ENCODE measurements at places on chromosomes 5 and 9.

DNA sequence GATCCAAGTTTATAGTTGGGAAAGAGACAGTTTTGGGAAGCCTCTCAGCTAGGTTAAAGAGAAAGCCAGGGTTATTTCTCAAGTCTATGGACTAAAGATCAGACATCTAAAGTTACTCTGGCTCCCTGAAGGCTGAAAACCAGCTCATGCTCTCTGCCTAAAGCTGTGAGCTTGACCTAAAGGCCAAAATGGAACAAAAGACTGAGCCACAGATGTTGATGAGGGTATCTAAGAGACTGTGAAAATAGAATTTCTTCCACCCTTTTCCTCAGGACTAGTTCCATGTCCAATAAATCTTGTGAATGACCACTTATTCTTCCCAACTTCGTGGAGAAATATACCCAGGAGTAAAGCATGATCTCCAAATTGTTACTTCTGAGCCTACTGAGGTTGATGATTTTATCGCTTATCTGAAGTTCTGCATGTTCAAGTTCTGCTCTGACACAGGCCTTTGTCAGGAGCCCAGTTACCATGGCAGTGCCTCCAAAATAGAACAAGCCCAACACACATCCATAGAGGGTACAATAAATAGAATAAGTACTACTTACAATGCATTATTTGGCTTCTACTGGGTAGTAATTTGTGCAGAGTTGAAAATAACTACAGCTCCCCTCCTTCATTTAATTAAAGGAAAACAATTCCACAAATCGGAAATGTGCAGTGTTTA, 373.6 kb downstream of the NTRK2 start:
- no peak for DNase-seq

DNA sequence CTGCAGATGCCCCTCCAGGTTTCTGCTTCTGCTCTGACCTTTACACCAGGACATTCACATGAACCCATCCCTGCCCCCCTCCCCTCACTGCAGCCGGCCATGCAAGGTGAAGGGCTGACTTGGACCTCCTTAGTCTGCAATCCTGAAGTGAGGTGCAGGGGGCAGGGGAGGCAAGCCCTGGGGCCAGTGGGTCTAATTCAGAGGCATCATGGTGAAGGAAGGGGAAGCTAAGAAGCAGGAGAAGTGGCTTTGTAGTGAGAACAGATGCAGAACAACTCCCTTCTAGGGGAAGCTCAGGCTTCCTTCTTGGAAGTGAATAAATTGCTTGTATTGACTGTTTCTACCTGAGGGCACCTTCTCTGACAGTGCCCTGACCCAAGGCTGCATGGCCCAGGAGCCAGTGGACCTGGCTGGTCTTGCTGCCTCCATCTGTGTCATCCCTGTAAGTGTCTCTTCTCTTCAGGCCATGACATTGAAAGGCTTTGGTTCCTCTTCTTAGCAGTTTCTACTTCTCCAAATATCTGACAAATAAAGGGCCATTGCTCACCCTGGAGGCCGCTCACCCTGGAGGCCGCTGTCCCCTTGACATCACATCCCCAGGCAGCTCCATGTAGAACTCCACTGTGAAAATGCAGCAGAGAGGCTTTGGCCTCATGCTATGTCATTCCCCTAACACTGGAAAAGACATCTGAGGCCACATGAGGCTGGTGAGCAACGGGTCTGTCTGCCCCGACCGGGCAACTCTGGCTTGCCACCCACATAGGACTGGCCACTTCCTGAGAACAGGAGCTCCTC, 55.3 kb downstream of the GADD45G start:
- DNase-seq, result no peak

- DNase-seq, result no peak
Observed at GRCh38 chr5:171966270-171966669, 40.2 kb downstream of the FBXW11 start.

DNA sequence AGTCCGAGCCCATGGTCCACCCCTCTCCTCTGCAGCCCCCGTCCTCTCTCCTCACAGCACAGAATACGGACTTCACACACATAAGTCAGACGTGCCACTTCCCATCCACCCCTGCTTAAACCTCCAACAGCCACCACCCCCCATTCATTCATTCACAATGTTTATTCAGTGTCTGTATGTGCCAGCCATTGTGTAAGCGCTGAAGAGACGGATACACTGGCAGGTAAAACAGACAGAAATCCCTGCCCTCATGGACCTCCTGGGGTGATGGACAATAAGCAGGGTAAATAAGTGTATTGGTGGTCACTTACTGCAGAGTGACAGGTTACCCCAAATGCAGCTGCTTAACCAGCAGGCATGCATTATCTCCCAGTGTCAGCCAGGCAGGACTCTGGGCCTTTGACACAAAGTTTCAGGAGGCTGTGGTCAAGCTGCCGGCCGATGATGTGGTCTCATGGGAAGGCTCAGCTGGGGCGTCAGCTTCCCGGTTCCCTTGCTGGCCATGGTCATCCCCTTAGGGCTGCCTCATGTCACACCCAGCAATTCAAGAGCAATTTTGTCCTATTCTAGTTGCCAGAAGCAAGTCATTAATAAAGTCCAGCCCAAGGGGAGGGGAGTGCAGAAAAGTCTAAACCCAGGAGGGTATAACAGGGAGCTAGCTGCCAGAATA, 1.8 kb upstream of the PAXX start:
- DNase-seq, result no peak

- no peak for DNase-seq
Observed at GRCh38 chr5:80387063-80387768, 20.6 kb upstream of the ZFYVE16 start.

DNA sequence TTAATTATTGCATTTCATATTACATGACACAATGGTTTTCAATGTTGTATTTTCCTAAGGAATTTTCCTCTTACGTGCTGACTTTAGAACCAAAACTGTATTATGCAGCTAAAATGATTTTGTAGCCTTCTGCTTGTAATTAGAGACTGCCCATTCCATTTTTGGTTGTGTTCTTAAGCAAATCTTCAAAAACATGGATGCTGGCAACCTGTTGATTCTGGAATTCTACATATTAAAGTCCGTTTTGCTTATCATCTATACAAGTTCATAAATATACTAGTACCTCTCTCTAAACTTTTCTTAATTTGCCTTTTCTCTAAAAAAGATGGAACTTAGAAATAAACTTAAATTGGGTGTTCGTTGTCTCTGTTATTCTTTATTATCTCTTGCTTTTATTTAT, 88.3 kb downstream of the NR3C1 start:
- no peak for DNase-seq
